ENCODE measurements at places on chromosomes 16 and 17.

DNA sequence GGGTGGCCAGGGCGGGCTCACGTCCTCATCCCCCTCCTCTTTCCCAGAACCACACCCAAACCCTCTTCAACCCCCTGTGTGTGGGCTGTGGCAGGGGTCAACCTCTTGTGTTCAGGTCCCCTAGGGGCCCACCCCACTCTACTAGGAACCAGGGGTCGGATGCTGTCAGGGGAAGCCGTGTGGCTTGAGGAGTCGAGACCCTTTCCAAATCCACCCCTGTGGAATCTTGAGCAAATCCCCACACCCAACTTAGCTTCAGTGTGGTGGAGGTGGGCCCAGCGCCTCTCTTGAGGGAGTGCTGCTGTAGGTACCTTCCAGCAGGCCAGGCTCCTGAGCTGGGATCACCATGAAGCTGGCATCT lies 121.5 kb downstream of the MRM1 start:
- DNase-seq = no peak

GRCh38 chr16:70726892-70727361 lies 41.1 kb upstream of the MTSS2 start:
- DNase-seq = no peak

DNA sequence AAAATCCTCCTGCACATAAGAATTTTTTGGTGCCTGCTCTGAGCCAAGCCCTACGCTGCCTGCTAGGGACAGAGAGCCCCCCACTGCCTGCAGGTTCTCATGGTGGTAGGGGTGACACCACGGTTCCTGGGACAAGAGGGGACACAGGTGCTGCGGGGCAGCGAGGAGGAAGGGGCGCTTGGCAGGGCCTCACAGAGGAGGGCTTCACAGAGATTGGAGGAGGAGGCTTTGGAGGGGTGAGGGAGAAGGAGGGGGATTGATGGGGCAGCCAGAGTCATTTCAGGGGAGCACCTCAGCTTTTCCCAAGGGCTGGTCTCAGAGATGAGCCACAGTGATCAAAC lies 29.8 kb upstream of the GSG1L start:
- no peak for DNase-seq

- peak; percentile 65 for DNase-seq
Measured at GRCh38 chr17:29115961-29116803, 64.0 kb downstream of the MYO18A start.

DNA sequence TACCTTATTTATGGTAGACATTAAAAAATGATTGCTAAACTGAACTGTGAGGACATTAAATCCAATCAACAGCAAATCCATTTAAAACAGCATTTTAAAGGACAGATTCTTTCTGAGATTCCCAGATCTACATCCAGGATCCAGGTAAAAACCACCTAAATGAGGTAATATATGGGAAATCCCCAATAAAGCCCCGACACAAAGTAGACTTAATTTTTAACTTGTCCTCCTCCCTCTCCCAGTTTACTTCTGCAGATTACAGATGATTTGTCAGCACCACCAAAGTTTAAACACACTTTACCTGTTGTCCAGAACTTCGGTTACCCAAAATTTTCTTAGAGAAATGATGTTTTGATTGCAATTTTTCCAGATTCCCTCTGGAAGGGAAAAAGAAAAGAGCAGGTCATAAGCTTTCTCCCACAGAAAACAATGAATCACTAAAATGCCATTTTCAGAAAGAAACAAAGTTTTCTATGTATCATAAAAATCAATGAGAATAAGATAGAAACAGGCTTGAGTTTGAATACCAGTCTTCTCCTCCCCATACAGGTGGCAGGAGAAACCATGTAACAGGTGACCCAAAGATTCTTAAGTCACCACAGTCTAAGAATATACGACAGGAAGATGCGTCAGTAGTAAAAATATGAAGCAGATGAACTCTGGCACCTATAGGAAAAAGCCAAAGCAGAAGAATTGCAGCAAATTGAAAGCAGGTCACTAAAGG lies 22.8 kb downstream of the GJC1 start:
- no peak for DNase-seq

DNA sequence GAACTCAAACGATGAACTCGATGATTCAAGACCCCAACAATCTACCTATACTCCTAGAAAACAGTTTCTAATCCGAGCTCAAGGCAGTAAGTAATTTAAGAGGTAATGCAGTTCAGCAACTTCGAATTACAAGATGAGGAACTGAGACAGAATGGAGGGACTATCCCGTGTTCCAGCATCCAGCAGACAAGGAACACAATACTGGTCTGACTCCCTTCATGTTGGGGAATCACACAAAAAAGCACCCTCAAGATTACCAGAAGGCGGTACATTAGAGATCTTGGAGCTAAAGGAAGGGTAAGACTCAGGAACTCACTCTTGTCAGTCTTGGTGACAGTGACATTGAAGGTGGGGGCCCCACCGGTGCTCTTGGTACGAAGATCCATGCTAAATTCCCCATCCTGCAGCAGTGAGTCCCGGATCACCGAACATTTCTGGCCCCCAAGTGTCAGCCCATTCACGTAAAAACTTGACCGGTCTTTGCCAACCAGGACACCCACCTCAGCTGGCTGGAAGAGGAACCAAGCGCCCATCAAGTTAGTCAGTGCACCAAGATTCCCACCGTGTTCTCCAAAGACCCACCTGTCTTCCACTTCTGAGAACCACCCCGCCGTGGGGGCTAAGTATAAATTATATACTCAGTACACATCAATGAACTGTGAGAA lies 1.9 kb downstream of the PFN1 start:
- no peak for DNase-seq

DNA sequence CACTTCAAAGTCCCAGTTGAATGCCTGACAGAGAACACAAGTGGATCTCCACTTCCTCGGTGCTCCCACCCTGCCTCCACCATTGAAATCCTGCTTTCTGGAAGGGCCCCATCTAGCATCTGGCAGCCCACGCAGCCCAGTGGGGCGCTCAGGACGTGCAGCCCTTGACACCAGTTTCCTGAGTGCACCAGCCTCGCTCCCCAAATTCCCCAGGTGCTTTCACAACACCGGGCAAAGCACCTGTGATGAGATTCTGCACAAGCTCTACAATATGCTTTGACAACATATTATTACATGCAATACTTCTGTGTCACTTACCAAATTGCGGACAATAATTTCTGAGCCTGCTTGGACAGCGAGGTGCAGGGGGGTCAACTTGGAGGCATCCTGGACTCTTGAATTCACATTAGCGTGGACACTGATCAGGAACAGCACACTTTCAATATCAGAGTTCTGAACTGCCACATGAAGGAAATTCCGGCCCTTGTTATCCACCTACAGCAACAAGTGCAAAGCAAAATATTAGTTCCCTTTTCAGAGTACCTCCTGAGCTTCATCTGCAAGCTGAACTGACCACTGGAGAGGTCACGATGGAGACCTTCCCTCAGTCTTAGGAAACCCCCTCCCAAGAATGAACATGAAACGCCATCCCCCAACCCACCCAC lies 33.9 kb downstream of the CYB5D2 start:
- no peak for DNase-seq

DNA sequence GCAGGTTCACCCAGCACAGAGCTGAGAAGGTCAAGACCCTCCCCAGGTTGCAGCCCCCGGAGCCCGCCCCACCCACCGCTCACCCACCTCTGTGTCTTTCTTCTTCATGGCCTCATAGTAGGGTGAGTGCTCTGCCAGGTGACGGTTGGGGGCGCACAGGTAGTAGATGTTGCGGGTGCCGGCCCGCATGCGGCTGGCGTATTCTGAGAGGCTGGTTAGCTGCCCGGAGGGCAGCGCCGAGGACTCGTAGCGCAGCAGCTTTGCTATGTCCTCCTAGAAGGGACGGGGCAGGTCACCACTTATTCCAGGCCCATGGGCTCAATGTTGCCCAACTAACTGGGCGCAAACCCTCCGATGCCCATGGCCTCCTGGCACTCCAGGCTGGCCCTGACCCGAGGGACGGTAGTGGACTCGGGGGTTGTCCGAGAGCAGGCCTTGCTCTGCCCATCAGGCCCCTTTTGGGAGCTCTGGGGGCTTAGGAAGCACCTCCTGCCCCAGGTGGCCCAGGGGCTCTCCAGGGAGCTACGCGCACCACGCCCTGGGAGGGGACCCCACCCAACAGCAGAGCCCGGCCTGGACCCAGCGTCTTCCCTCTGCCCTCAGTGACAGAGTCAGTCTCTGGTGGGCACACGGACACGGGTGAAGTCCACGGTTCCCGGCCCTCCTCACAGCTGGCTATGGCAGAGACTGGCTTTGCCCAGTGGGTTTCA lies 9.9 kb downstream of the DNASE1 start:
- no peak for DNase-seq

DNA sequence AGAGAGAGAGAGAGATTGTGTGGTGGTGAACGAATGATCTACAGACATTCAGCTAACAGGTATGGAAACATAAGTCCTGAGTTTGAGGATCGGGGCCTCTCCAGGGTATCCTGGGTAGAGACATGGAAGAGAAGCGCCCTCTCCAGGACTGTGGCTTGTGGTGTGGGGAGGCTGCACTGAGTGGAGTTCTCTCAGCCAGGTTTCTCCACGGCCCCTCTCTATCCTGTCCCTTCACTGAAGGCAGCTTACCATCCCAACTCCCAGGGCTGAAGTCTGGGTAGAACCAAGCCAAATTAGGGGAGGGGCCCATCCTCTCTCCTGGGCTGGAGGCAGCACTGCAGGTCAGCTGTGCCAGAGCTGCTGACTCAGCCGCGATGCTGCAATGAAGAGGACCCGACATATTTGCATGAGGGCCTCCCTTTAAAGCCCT lies 6.2 kb downstream of the C1QL1 start:
- DNase-seq = no peak

GRCh38 chr17:19343671-19344151 lies 18.8 kb downstream of the B9D1 start:
- no peak for DNase-seq

GRCh38 chr17:76200354-76200753 lies 39.9 kb downstream of the RNF157 start:
- no peak for DNase-seq

GRCh38 chr16:4693956-4694641 lies 737 bp downstream of the NUDT16L1 start:
- peak; percentile 28 for DNase-seq

DNA sequence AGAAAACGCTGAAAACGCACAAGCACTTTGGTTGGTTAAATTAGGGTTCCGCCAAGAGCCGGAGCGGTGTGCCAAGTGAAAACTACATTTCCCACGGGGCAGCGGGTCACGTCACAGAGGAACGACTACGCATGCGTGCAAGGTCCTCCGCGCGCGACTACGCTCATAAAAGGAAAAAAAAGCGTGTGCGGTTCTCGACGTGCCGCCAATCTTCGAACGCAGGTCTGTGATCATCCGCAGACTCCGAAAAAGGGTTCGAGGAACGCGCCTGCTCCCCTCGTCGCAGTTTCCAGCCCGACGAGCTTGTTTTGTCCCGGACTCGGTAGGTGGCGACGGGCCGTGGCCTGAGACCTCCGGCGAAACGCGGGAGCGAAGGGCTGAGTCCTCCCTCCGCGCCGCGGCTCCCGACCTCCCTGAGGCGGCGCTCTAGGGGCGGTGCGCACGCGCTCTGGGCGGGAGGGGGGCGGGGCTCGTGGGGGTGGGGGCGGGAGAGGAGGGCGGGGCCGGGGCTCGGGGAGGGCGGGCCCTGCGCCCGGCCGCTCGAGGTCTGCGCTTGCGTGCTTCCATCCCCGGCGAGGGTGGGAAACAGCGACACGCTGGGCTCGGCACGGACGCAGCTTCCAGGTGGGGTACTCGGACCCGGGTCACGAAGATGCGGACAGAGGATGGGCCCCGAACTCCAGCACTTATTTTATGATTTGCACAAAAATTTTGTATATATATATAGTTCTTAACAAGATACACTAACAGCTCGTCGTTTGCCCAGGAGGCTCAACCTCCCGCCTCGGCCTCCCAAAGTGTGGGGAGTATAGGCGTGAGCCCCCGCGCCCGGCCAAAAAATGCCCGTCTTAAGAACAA lies at the start of gene SGF29:
Gene SGF29, plus strand, starts transcription at position 145 of the 858 bp plus-strand sequence. CDS start 27,150 bp downstream, outside the sequence.
- DNase-seq = peak; percentile 89

GRCh38 chr17:67161573-67161972 lies 83.4 kb downstream of the HELZ start:
- no peak for DNase-seq
